ENCODE measurements at places on chromosomes 3 and 15.

- DNase-seq: no peak
These were observed 26.3 kb upstream of the AADAC start for GRCh38 chr3:151787626-151788025.

- DNase-seq: no peak
These were observed 116.9 kb downstream of the B3GALNT1 start for GRCh38 chr3:160987982-160988964.

- DNase-seq: no peak
These were observed 377.8 kb downstream of the GRM7 start for GRCh38 chr3:7238565-7239295.

GRCh38 chr3:12986986-12987385 lies 86.2 kb downstream of the IQSEC1 start:
- DNase-seq: no peak

GRCh38 chr3:197353867-197354567 lies 55.6 kb upstream of the DLG1 start:
- no peak for DNase-seq
